ENCODE measurements at places on chromosomes 6 and 20.

DNA sequence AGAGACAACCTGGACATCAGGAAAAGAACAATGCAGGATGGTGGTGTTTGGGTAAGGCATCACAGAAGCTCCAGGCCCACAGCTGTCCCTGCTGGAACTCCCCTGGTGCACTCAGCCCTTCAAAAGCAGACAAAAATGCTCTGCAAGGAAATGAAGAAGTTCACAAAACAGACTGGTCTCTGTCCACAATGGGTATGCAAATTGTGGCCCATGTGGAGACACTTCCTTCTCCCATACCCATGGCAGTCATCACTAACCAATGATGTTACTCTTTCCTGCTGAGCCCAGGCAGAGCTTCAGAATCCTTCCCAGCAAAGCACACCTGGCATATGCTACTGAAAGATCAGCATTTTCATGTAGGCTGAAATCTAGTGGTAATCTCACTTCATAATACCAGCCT is 42.6 kb upstream of the PXDC1 start:
- no peak for DNase-seq

DNA sequence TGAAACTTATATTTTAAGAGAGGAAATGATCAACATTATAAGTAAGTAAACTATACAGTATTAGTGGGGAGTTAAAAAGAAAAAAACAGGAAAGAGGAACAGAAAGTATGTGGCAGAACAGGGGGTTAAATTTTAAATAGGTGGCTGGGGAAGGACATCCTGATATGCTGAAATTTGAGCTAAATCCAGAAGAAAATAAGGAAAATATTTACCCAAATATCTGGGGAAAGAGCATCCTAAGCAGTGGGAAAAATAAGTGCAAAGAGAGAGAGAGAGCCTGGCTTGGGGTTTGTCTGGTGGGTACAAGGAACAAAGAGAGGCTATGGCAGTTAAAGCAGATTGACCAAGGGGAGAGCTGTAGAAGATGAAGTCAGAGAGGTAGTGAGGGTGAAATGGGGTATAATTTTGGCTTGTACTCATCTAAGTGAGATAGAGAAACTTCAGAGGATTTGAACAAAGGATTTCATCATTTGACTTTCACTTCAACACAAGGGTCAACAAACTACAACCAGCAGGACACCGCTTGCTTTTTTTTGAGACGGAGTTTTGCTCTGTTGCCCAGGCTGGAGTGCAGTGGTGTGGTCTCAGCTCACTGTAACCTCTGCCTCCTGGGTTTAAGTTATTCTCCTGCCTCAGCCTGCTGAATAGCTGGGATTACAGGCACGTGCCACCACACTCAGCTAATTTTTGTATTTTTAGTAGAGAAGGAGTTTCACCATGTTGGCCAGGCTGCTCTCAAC is 328.4 kb upstream of the CNR1 start:
- no peak for DNase-seq

DNA sequence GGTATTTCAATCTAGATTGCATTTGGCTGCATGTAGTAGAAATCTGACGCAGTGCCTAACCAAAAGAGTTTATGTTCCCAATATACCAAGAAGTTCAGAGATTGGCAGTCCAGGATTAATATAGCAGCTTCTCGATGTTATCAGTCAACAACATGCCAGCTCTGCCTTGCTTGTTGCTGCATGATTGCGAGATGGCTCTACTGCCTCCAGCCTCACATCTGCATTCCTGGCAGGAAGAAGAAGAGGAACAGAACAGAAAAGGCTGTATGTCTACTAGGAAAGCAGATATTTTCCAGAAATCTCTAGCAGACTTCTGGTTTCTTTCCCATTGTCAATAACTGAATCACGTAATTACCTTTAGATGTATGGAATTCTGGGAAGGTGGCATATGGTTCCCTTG is 60.8 kb downstream of the SLC35D3 start:
- no peak for DNase-seq

DNA sequence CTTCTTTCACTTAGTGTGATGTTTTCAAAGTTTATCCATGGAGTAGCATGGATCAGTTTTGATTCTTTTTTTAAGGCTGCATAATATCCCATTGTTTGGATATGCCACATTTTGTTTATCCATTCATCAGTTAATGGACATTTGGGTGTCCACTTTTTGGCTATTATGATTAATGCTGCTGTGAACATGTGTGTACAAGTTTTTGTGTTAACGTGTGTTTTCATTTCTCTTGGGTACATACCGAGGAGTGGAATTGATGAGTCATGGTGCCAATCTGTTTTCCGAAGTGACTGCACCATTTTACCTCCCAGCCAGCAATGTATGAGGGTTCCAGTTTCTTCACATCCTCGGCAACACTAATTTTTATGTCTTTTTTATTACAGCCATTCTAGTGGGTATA is 78.4 kb upstream of the CCDC28A start:
- DNase-seq, result no peak

DNA sequence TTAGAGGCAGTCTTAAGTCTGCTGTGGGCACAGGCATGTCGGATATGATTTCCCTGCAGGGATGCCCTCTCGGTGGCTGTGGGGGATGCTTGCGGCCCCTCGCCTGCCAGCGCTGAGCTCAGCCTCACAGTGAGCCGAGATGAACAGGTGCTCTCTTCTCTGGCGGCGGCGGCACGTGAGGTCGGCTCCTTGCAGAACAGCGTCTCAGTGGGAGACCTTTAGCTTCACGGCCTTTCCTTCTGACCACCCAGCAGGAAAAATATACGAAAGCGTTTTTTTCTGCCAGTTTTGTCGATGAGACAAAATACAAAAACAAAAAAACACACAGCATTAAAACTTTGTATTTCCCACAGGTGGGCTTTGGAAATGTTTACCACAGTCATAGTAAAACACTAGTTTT is 23.6 kb downstream of the FOXA2 start:
- DNase-seq, result no peak

- DNase-seq, result no peak
Observed at GRCh38 chr6:110075406-110075805, 97.3 kb downstream of the GPR6 start.

DNA sequence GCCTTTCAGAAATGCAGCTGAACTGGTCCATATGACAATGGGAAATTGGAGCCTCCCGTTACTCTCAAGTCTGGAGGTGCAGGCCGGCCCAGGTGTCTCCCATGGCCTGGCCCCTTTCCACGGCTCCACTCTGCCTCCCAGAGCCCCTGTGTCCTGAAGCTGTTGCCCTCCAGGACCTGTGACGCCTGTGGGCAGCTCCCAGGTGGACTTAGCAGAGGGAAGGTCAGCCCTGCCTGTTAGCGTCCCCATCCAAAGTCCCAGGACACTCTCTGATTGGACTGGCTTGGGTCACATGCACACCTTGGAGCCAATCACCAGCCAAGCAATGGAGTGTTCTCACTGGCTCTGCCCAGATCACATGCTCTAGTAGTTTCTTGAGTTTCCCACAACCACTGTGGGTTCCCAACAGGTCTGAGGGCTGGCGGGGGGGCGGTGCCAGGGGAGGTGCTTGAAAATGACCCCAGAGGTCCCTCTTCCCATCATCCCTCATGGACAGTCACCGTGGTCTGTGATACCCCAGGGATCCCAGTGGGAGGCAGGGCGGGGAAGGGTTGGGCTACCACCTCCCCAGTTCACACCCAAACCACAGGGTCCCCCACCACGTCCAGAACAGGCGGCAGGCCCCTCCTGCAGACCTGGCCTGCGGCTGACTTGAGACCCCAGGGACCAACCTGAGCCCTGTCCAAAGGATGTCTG is 135.6 kb downstream of the TAF4 start:
- DNase-seq, result no peak

DNA sequence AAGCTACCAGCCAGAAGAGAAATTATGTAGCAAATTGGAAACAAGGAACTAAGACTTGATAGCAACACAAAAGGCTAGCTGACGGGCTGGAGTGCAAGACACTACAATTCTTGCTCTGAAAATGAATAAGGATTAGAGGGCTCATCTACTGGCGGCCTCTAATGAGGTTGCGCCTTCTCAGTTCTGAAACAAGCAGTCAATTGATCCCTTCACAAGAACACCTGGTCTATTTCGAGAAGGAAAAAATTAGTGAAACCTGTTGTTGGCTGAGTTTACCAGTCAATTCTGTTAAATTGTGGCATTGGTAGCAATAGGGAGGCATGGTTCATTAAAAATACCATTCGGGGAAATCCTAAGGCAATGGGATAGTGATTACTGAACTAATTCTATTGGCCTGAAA is 74.8 kb upstream of the JARID2 start:
- no peak for DNase-seq

- no peak for DNase-seq
Observed at GRCh38 chr20:51540580-51540979, 1.9 kb downstream of the NFATC2 start.

- DNase-seq, result no peak
Observed at GRCh38 chr6:27617700-27618689, 145.1 kb upstream of the ZNF184 start.

DNA sequence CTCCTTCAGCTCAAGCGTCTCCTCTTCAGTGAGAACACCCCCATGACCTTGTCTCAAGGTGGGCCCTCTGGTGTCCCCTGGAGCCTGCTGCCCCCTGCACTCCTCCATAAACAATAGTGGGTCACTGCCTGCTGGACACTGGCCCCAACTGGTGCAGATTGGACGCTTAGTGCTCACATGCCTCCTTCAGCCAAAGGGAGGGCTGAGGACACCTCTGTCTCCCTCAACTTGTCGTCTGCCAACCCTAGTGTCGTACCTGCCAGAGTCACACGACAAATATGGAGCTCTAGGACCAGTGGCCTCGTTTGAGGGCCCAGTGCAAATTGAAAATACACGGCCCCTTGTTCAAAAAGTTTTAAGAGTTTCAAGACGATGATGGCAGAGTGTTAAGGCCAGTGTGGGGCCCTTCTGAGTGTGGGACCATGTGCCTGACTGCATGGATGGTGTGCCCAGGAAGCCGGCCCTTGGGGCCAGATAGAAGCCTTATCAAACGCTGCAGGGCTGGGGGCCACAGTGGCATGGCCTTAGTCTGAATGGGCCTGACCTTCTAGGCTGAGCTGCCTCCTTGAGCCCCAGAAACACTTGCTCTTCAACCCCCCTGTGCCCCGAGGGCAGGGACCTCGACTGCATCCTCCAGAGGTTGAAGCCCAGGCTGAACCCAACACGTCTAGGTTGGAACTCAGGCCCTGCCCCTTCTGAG is 20.1 kb downstream of the APCDD1L start:
- no peak for DNase-seq

- DNase-seq, result no peak
Observed at GRCh38 chr6:169513478-169514193, 188.2 kb downstream of the WDR27 start.

DNA sequence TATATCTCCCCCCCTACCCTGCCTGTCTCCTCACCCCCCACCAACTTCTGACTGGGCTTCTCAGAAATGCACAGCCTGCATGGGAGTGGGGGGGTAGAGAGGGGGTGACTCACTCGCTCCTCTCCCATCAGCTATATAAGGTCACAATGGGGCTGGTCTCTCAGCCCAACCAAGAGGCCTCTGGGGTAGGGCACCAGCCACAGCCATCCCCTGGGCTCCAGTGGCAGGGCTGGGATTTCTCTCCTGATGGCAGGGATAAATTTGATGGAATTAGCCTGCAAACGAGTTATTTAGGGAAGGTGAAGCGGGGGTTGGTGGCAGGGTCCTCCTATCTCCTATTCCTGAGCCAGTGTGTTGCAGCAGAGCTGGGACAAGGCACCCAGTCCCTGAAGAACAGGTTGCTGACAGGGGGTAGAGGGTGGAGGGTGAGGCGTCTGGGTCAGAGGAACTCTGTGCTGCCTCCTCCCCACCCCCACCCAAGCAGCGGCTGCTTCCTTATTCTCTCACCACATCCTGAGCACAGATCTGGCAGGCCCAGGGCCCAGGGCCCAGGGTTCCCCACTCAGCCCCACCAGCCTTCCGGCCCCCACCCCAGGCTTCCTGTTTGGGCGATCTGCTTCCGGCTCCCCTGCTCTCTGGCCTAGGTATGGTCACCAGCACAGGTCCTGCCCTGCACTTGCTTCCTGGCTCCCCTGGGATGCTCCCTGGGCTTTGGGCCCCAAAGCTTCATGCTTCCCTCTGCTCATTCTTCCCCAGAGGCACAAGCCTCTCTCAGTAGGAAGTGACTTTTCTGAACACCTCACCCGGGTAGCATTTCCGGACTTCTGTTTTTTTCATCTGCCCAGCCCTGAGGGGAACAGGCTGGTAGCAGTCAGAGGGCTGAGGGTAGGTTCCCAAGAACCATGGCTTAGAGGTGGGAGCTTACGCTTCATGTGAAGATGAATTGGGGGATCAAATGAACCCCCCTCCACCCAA is 4.0 kb downstream of the PPP1R18 start:
- DNase-seq, result peak; percentile 92

- DNase-seq, result no peak
Observed at GRCh38 chr20:51322164-51322707, 220.3 kb downstream of the NFATC2 start.

- DNase-seq, result no peak
Observed at GRCh38 chr6:135212020-135212806, 31.1 kb downstream of the MYB start.

DNA sequence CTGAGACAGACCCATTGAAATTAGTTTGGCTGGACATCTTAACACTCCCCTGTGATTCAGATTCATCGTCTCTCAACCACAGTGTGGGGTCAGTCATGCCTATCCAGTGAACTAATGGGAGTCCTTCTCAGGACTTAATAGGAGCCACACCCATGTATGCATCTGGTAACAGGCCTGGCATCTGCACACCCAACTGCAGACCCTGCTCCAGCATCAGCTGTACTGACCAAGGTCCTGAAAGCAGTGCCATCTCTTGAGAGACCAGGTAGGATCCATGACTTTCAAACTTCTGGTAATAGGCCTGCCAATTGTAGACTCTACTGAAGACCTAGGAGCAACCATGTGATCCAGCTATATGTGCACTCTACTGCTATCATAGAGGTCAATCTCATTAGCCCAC is 363.6 kb upstream of the POU3F2 start:
- DNase-seq, result no peak

DNA sequence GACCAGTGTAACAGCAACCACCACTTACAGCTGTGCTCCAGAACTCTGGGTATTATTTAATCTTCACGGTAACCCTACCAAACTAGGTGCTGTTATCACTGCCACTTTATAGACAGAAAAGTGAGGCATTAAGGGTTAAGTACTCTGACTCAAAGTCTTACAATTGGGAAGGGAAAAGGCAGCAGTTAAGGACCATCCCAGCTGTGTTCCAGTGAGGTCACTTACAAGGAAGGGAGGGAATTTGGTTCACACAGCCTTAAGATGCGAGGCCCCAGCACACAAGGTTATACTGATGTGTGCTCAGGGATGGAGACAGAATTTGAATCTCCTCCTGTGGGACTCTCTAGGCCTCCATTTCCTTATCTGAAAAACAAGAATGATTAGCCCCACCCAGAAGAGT is 46.7 kb downstream of the TRERF1 start:
- DNase-seq, result no peak

GRCh38 chr6:148791372-148791771 is 44.5 kb downstream of the UST start:
- DNase-seq, result no peak

Measured in CD4-positive, alpha-beta T cell treated with Interleukin-6 at 100 ng/mL for 8 hours (primary cell).